Thoracic aorta endothelial cell (primary cell): ENCODE measurements at places on chromosomes 11 and 22. TPM values are rescaled to one million over a fixed set of nuclear protein-coding genes. Genes with fewer than 3 reads are reported as not detected.

The HTR3B gene
- not detected in 2 replicates for total RNA-seq

The LRRC56 gene
- 0.36 and 0.40 TPM in 2 replicates for total RNA-seq

The GPR137 gene
- 9.1 and 9.7 TPM in 2 replicates for total RNA-seq

The ARSA gene
- total RNA-seq = 14.8 and 18.7 TPM in 2 replicates

The CASP5 gene
- total RNA-seq = 0.72 TPM in 1 of 2 replicates, not detected in the other

The GGA1 gene
- total RNA-seq = 44.1 and 44.8 TPM in 2 replicates

The B4GALNT4 gene
- 0.86 and 1.1 TPM in 2 replicates for total RNA-seq

The BLID gene
- 15.5 and 16.9 TPM in 2 replicates for total RNA-seq

The MEN1 gene
- total RNA-seq = 20.7 and 31.1 TPM in 2 replicates

The TYR gene
- total RNA-seq = not detected in 2 replicates

The BRD1 gene
- total RNA-seq = 27.1 and 34.6 TPM in 2 replicates

The RFPL2 gene
- total RNA-seq = not detected in 2 replicates

The C11orf21 gene
- not detected in 2 replicates for total RNA-seq

The CYB5R2 gene
- total RNA-seq = 1.1 and 6.3 TPM in 2 replicates

The GDPD4 gene
- not detected in 2 replicates for total RNA-seq

The NFRKB gene
- total RNA-seq = 25.1 and 33.5 TPM in 2 replicates

The TRIM6 gene
- 0.66 and 2.6 TPM in 2 replicates for total RNA-seq

The C11orf97 gene
- not detected in 2 replicates for total RNA-seq

The OR4D5 gene
- not detected in 2 replicates for total RNA-seq

The CDC42EP2 gene
- total RNA-seq = 19.5 and 28.3 TPM in 2 replicates

The OR5M11 gene
- total RNA-seq = not detected in 2 replicates

The UBQLNL gene
- total RNA-seq = 0.07 TPM in 1 of 2 replicates, not detected in the other

The ZBTB16 gene
- 12.2 and 15.7 TPM in 2 replicates for total RNA-seq
